ENCODE measurements at places on chromosomes 1 and 21.

- DNase-seq, result peak; percentile 47
These were observed 98.8 kb upstream of the DUSP10 start for GRCh38 chr1:221840511-221841243.

DNA sequence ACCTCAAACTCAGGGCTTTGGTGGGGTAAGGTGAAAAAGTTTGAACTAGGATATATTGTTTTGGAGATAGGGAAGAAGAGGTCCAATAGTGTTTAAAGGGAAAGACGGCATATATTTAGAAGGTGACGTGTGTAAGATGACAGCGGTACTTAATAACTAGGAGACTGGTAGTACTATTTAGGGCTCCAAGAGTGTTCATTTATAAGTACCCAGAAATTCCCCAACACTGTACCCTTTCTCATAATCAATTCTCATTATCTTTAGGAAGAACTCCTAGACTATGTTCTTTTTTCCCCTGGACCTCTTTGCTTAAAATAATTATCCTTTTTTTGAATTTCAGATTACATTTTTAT is 1.5 kb downstream of the LYPLAL1 start:
- DNase-seq, result no peak

DNA sequence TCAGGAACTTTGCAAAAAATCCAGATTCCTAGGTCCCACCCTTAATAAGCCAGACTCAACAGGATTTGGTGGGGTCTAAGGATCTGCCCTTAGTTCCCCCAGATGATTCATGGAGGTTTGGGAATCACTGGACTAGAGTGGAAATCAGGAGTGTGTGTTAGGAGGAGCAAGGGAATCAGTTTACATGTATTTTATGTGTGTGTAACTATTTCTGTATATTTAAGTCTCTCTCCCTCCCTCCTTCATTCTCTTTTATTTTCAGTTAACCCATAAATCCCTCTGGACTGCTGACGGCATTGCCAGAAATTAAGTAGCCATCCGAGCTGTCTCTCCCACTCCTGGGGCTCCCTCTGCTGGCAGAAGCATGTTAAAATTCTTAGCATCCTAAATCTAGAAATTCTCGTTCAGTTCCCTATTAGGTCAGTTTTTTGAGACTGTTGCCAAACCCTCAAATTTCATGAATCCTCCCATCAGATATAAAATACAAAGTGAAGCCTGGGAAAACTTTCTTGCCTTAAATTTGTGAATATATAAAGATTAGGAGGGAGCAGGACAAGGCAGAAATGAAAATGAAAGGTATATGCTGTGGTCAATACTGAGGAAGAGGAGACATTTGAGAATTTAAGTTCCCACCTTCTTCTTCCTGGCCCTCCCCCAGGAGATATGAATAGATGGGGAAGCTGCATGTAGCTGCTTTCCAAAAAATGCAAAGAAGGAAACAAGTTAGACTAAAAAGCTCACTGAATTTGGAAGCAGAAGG is 11.7 kb upstream of the HSD11B1 start:
- DNase-seq, result no peak

DNA sequence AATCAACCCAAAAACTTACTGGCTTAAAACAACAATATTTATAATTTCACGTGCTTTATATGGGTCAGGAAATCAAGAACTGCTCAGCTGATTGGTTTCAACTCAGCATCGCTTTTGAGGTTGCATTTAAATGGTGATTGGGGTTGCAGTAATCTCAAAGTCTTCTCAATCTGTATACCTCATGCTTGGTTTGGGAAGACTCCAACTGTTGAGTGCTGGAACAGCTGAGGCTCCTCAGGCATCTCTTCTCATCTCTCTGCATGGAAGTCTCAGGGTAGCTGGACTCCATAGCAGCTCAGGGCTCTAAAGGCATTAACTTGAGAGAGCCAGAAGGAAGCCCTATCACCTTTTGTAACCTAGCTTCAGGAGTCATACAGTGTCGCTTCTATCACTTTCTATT is 35.1 kb downstream of the AK5 start:
- DNase-seq, result no peak

DNA sequence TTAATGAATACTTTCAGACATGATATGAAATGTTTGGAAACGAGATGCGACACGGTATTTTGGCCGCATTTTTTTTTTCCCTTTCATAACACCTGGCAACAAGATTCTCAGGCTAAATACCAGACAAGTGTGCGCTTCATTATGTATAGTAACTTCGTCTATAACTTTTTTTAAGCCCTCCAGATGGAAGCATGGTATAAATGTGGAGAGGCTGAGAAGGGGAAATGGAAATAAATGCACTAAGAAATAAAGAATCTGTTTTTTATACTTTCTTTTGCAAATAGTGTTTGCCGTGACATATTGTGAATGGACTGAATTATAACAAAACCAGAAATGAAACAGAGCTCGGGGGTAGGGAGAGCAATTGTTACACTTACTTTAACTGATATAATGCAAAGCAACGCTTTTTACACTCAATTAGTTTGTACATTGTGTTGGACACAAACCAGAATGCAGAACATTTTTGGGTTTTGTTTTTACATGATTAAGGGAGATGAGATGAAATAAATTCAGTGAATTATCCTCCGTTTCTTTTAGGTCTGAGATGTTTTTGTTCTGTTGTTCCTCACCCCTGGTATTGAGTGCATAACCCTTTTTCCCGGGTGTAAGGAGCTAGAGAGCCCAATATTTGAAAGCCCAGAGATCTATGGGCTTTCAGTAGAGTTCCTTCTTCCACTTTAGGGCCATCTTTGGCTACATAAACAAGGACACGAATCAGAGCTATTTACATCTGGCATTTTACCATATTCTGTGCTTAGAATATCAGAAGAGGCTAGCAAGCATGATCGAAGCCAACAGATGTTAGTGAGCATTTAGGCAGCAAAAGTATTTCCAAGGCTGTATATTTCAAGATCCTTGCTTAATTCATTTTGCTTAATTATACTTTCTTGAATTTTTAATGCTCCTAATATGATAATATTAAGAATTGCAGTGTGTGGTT is 478.0 kb downstream of the CAMTA1 start:
- DNase-seq, result no peak

GRCh38 chr1:113036639-113037321 is 36.2 kb upstream of the LRIG2 start:
- DNase-seq, result peak; percentile 48

GRCh38 chr1:228318823-228319241 is 87.8 kb downstream of the TRIM11 start:
- no peak for DNase-seq

DNA sequence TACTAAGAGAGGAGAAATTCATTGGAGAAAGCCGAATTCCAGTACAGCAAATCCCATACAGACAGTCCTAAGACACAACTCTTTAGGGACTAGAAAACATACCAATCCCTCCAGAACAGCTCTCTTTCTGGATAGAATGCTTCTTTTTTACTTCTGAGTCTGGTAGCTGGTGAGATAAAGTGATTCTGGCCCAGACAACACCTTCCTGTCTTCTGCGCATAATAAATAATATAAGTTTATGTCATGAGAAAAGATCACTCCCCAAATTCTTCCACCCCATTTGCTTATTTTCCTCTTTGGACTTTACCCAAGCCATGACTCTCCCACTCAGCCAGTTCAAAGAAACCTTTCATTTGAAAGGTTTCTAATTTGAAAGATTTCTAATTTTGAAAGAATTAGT is 98.4 kb downstream of the EDEM3 start:
- no peak for DNase-seq

DNA sequence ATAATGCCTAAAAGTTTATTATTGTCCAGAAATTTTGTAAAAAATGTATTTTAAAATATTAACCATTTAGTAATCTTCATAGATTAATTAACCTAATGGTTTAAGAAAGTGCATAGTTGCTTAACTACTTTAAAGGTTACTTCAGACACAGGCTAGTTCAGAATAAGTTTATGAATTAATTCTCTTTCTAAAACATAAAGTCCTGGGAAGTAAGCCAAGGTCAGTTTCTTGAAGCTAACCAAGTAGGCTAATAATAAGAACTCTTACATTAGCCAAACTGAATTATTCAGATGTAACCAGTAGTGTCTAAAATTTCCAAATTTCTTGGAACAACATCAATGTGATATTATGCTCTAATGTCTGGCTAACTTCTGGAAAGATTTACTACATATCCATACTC is 790.4 kb downstream of the NCAM2 start:
- no peak for DNase-seq

DNA sequence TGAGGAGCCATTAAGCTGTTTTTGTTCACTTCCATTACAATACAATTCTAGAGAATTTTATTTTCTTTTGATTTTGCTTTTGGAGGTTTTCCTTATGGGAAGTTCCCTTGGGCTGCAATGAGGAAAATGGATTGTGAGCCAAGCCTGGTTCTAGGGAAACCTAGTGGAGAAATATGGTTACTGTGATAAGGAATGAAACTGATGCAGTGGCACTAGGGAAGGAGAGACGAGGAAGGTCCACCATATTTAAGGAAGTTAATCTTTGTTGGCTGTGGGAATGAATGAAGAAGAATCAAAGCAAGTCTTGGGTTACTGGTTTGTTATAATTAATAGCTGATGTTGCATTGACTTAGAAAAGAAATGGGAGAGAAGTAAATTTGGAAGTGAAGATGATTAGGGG is 28.4 kb downstream of the CHML start:
- DNase-seq, result no peak

- DNase-seq, result peak; percentile 62
These were observed 1.9 kb upstream of the GPR88 start for GRCh38 chr1:100536031-100536430.

GRCh38 chr1:55120538-55120937 is 81.2 kb downstream of the PCSK9 start:
- DNase-seq, result no peak

- no peak for DNase-seq
These were observed 577 bp upstream of the CEP350 start for GRCh38 chr1:179953974-179954492.

- no peak for DNase-seq
These were observed 8.3 kb downstream of the PRDX6 start for GRCh38 chr1:173485401-173485800.

DNA sequence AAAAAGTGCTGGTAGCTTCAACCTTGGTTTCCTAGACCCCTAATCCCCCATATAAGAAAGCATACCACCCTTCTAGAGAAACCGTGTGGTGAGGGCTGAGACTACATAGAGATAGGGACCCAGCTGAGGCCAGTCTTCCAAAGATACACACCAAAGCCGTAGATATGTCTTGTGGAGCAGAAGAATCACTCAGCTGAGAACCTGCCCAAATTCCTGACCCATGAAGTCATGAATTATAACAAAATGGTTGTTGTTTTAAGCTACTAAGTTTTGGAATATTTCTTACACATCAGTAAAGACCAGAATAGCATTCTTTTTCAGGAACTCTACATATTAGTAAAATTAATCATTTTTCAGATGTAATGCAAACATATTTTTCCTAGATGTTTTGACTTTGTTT is 3.3 kb upstream of the SNRPE start:
- no peak for DNase-seq

DNA sequence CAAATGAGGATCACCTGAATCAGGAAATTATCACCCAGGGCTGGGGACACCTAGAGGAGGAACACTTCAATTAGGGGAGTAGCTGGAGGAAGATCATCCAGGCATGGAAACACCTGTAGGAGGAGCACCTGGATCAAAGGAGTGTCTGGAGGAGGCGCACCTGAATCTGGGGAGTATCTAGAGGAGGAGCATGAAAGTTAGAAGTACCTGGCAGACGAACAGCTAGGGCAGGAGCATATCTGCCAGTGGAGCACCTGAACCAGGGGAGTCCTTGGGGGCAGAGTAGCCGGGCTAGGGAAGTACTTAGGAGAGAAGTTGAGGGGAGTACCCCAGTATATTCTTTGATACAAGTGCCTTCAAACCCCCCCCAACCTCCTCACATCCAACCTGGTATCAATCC is 1.3 kb downstream of the C1orf210 start:
- DNase-seq, result no peak

GRCh38 chr1:59156526-59157199 is 140.2 kb upstream of the FGGY start:
- no peak for DNase-seq

- DNase-seq, result no peak
These were observed 15.1 kb downstream of the NFYC start for GRCh38 chr1:40706626-40707025.

Data from GM06990 (cell line).